Activated T-helper 9 cell treated with anti-CD3 and anti-CD28 coated beads, Interleukin-2, amount 50 U/mL, for 16 hours (primary cell): ENCODE measurements at places on chromosomes 1 and 21.

GRCh38 chr1:233121947-233122559, 171.6 kb downstream of the NTPCR start:
- DNase-seq = no peak

DNA sequence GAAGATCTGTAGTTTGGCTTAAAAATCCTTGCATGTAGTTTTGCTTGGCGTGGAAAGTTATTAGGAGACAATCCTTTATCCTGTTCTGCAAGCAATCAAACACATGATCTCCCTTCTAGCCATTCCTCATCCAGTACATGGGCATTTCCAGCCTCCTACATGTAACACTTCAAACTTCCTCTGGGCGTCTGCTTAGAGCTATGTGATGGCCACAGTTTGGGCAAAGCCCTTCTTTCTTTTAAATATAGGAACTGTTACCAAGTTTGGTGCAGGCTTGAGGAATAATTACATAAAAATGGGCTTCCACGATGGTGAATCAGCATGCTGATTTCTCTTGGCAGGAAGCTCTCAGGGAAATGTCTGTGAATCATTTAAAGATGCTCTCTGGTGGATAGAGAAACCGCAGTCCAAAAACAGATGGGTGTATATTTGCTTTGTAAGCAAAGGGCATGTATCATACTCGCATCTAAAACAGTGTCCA, 176.9 kb upstream of the FMN2 start:
- no peak for DNase-seq

DNA sequence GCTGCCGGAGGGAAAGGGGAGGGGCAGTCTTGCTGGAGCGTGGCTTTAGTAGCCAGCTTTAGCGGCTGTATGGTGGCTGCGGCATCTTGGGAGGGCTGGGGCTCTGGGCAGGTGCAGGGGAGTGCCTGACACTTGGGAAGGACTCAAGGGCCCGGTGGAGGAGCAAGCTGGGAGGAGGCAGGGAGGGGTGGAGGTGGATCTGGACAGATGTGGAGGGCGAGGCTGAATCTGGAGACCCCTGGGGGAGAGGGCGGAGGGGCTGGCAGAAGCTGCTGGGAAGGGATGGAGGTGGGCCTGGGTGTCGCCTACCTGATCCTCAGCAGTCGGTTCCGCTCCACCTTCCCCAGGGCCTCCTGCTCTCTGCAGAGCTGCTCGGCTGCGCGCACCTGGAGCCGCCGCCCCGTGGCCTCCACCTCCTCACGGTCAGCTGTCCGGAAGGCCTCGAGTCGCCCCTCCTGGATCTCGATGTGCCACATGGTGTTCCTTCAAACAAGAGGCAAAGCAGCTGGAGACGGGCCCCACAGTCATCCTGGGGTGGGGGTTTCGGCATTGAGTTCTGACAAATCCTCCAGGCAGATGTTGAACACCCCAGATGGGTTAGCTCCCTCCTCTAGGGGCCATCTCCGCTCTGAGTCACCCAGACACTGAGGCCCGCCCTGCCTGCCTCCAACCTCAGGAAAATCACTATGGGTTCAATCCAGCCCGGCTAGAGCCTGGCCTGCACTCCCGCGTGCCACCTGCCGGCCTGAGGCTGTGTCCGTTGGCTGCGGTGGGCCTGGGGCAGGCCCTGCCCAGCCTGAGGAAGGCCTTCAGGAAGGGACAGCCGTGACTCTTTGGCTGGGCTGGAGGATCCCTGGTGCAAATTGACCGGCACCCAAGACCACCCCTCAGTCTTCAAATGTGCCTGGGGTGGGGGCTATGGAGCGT, 29.6 kb downstream of the CFAP74 start:
- no peak for DNase-seq

- DNase-seq = no peak
Measured at GRCh38 chr1:121525355-121525754, 340.6 kb downstream of the SRGAP2C start.

GRCh38 chr21:21010228-21010627, 12.0 kb downstream of the NCAM2 start:
- DNase-seq = no peak

DNA sequence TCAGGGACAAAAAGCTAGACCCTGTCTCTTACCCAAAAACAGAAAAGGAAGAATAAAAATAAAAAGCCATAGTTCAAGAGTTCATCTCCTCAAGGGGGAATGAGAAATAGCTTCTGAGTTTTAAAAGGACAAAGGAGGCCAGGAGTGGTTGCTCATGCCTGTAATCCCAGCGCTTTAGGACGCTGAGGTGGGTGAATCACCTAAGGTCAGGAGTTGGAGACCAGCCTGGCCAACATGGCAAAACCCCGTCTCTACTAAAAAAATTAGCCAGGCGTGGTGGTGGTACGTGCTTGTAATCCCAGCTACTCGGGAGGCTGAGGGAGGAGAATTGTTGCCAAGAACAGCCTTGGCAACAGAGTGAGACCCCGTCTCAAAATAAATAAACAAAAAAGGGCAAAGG, 38.6 kb upstream of the CPLANE2 start:
- DNase-seq = no peak

GRCh38 chr21:34354836-34355235, 9.0 kb upstream of the KCNE2 start:
- no peak for DNase-seq

- DNase-seq = no peak
Measured at GRCh38 chr1:99808391-99809115, 41.6 kb upstream of the AGL start.

DNA sequence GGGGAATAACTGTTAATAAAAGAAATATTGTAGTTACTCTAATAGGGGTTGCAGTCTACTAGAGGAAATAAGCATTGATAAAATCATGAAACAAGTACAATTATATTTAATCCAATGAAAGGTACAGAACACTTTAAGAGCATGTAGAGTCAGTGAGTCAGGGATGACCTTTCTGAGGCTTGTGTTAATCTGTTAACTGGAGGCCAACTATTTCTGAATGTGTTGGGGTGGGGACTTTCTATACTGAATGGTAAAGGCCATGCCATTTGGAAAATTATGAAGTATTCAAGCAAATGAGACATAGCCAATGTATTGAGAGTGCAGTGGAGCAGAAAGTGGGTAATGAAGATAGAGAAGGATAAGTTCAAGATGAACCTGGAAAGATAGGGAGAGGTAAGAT, 646.2 kb downstream of the ADGRL2 start:
- no peak for DNase-seq

DNA sequence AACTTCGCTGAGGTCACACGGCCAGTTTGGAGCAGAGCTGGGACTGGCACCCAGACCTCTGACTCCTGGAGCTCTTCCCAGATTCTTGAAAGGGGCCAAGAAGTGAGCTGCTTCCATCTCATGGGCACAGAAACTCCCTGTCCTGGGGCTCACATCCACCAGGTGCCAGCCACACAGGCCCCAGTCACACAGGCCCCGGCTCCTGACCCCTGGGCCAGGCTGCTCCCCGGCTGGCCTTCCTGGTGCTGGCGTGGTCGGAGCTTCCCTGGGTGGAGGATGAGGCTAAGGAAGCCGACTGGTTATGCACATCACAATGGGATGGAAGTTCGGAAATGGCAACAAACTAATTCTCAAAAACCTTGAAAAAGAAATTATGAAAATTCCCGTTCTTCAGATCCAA, 3.0 kb upstream of the GABRD start:
- DNase-seq = no peak

- no peak for DNase-seq
Measured at GRCh38 chr21:28110074-28110473, 882.6 kb downstream of the LTN1 start.

DNA sequence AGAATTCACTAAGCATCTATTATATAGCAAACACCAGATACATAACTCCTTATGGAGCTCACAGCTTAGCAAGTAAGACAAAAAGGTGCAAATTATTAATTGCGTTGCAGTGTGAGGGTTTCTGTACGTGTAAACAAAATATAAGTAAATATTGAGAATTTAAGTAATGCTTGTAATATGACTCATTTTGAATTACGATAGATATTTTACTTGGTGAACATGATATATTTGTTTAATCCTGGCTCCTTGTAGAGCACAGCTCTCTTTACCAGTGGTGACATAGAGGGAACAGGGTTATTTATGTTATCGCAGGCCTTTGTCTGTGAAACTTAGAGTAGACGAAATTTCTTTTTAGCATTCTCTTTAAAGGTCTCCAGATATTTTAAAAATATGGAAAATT, 36.4 kb downstream of the LYPLAL1 start:
- no peak for DNase-seq

DNA sequence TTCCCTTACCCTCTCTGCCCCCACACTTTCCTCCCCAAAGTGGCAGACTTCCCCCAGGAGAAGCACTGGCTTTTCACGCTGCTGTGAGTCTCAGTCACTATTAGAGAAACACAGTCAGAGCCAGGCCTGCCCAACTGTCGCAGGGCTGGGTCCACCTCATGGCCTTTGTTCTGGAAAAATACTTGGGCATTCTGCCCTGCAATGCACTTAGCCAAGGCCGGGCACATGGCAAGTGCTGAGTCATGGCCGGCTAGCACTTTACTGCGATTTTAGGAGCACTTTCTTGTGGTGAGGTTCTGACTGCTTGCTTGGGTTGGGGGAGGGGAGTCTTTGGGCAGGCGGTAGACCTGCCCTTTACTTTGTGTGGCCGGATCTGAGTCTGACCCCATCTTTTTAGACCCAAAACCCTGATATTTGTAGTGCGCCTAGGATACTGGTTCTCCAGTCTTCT, 7.7 kb downstream of the EPHX1 start:
- no peak for DNase-seq

GRCh38 chr1:21335088-21335691, 44.9 kb upstream of the ECE1 start:
- DNase-seq = no peak

DNA sequence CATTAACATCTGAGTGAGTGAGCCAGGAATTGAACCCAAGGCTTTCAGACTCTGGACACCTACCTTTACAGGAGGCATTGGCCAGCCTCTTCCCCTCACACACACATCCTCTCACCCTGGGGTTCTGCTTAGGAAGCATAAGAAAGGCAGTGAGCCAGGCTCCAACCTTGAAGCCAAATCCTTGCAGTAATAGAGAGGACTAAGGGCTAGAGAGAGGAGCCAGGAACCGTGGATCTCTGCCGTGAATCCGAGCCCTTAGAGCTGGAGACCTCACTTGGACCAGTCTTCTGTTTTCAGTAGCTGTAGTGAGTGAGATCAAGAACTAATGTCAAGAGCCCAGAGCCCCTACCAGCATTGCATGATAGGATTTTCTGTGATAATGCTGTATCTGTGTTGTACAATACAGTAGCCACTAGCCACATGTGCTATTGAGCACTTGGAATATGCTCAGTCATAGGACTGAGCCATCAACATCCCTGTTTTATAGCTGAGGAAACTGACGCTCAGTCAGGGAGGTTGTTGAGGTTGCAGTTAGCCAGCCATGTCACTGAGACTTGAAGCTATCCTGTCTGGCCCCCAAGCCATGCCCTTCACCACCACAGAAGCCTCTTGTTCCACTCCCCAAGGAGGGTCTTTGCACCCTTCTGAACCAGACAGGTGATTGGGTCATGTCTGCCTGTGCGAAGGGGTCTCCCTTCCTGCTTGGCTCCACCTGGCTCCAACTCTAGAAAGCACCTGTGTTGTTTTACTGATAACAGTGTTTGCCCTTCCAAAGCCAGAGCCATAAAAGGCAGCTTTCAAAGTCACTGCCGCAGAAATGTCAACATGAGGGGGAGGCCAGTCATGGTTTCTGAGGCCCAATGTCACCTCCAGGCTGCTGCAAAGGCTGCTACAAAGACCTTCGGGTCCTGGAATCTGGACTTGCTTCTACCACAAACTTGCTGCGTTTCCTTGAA, 101.1 kb upstream of the JUN start:
- DNase-seq = no peak

DNA sequence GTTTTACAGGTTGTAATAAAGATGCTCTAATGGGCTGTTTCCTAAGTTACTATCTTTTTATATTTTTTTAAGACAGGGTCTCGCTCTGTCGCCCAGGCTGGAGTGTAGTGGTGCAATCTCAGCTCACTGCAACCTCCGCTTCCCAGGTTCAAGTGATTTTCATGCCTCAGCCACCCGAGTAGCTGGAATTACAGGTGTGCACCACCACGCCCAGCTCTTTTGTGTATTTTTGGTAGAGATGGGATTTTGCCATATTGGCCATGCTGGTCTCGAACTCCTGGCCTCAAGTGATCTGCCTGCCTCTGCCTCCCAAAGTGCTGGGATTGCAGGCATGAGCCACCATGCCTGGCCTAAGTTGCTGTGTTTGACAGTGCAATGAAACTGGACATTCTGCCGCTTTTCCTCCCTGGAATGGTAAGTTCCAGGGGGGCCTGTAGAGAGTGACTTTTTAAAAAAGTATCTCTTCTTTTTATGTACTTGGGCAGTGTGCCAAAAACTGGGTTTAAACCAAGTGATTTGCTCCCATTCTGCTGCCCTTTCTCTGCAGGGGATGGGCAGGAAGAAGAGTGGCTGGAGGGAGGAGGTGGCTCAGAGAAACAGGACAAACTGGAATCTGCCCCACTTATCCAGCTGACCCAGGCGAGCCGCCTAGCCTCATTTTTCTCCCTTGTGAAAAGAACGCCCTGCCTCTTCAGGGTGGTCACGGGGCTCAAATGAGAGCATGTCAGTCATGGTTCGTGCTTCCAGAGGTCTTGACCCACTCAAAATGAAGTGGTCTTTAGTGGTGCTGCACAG, 2.3 kb downstream of the SLC37A1 start:
- DNase-seq = no peak

- no peak for DNase-seq
Measured at GRCh38 chr1:108000620-108001111, 35.7 kb upstream of the VAV3 start.

- no peak for DNase-seq
Measured at GRCh38 chr1:221641811-221642210, 100.1 kb downstream of the DUSP10 start.

GRCh38 chr1:159089184-159089791, 12.7 kb upstream of the AIM2 start:
- no peak for DNase-seq

DNA sequence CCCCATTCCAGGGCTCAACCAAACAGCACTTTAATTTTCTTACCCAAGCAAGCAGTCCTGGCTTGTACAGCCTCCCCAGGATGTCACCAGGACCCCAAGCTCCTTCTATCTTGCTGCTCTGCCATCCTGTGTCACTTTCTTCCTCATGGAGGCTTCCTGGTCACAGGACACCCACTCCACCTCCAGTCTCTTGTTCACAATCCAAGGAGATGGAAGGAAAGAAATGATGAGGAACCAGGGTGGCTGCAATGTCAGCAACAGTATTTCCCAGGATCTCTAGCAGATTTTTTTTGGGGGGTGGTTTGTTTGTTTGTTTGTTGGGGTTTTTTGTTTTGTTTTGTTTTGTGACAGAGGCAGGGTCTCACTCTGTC, 58.9 kb downstream of the RIPK4 start:
- DNase-seq = no peak

DNA sequence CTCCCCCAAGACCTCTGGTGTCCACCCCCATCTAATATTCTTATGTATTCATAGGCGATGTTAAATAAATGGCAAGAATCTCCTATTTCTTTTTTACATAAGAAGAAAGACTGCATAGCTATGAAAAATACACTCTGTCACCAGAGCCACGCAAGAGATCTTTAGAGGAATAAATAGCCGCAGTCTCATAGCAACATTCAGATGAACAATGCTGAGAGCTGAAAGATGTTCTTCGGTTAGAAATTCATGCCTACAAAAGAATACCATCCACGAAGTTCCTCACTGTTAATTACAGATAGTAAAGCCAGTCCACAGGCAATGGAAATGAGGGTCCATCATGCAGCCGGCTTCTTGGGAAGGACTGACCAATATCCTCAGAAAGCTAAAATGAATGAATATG, 76.0 kb upstream of the SOD1 start:
- no peak for DNase-seq
